Activated naive CD4-positive, alpha-beta T cell treated with Interleukin-2 at 50 U/mL for 16 hours (primary cell): ENCODE measurements at places on chromosomes 1 and 21.
A peak's percentile ranks its signal among the peaks of the same experiment; 100 is the strongest.

GRCh38 chr1:154837034-154837671, 32.9 kb downstream of the KCNN3 start:
- DNase-seq = no peak

DNA sequence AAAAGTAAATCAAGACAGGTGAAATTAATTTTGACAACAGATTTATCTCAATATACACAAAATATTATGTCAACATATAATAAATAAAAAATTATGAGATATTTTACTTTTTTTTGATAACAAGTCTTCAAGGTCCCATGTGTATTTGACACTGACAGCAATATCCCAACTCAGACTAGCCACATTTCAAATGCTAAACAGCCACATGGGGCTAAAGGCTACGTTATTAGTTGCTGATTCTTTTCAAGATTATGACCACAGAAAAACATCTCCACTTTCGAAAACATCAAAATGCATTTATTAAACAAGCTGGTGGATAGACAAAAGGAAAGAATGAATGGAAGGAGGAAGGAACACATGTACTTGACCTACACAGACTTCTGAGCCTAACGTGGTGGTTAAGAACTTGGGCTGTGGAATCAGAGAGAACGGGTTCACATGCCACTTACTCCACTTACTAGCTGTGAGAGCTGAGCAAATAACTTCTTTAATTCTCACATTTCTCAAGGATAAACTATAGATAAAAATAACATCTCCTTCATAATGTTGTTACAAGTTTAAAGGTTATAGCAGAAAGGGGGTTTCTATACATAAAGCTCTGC, 13.4 kb downstream of the PTPN14 start:
- DNase-seq = no peak

GRCh38 chr1:207429963-207430362, 24.2 kb upstream of the CR2 start:
- no peak for DNase-seq

- DNase-seq = no peak
These were observed 6.0 kb downstream of the S100A9 start for GRCh38 chr1:153363641-153364040.

DNA sequence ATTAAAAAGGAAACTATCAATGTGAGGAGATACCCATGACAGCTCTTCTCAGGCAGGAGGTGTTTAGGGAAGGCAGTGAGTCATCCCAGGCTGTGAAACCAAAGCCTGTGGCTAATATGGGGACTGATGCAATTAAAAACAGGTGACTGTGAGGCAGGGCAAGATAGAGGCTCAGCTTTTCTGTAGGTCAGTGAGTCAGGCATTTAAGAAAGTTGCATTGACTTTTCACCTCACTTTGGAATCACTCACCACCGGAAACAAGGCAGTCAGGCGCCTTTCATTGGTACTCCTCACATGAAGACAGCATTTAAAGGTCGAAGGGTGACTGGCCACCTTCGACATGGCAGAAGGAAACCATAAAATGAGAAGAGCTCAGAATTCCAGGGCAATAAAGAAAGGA, 54.5 kb downstream of the PAPPA2 start:
- DNase-seq = no peak

DNA sequence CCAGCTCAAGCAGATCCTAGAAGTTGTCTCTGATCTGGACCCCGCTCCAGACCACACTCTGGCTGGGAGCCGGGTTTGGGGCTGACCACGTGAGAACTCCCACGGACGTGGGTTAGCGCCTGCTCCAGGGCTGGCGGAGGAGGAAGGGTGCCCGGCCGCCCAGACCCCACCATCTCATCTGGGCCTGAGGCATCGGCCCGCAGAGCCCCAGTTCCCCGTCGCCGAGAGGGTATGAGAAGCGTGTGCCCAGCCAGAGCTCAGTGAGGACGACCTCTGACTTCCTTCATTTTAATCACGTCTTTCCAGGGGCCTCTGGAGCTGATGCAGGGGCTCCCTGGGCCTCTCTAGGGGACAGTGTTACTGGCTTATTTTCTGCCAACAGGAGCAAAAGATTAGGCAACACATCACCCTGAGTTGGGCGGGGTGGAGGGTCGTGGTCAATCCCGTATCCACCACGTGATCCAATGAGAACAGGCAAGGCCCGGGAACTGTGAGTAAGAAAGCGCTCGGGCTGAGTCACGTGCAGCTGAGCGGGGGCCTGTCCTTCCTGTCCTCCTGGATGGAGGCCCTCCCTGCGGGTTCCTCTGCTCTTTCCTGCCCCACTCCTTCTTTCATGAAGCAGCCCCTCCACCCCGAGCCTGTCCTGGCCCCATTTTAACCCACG, 81.1 kb downstream of the SIK1 start:
- DNase-seq = peak; percentile 9

DNA sequence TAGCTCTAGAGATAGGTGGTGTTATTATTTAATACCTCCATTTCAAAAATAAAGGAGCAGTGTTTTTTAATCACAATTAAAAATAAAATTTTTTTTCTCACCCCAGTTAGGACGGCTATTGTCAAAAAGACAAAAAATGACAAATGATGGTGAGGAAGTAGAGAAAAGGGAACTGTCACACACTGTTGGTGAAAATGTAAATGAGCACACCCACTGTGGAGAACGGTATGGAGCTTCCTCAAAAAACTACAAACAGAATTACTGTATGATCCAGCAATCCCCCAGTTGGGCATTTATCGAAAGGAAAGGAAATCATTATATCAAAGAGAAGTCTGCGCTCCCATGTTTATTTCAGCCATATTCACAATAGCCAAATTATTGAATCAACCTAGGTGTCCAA, 148.7 kb upstream of the NR5A2 start:
- no peak for DNase-seq

DNA sequence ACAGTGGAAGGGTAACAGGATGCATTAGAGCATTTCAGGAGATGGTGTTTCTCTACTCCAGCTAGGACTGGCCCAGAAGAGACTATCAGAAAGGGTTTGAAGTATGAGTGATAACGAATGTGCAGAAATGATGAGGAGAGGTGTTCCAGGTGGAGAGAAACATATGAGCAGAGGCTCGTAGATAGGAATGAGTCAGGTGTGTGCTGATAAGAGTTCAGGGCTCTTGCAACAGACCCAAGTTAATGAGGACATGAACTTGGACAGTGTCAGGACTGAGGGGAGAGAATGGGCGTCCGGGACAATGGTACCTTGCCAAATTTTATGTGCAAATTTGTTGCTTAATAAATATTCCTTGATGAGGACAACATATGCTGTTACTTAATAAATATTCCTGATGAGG, 183.9 kb upstream of the NFIA start:
- DNase-seq = no peak

DNA sequence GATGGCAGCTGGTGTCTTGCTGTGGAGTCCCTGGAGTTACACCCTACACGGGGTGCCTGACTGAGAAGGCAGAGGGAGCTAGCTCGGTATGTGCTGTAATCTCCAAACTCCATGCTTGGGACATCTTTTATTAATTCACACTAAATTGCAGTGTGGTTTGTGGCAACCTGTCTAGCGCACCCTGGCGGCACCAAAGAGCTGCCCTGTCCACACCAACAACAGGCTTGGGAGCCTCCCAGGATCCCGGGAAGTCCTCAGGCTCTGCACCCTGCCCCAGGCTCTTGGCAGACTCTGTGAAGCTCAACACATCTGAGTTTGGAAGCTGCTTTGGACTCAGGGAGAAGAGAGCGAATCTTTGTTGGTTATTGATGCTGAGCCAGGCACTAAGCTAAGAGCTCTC, 138.9 kb downstream of the IGSF21 start:
- DNase-seq = no peak

GRCh38 chr1:42690477-42691156, 8.4 kb downstream of the YBX1 start:
- no peak for DNase-seq

- peak; percentile 17 for DNase-seq
These were observed 56.8 kb downstream of the GLIS1 start for GRCh38 chr1:53681977-53682685.

DNA sequence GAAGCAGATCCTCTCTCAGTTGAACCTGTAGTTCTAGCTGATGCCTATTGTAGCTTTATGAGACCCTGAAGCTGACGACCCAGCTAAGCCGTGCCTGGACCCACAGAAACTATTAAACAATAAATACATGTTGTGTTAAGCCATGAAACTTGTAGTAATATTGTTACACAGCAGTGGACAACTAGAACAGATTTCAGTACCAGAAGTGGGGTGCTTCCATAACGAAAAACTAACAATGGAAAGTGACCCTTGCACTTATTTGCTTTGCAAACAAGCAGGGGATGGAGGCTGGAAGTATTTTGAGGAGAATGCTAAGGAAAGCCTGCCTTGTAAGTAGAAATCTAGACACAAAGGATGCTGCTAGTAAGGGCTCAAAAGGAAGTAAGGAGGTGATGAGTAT, 18.1 kb upstream of the HEATR1 start:
- no peak for DNase-seq

DNA sequence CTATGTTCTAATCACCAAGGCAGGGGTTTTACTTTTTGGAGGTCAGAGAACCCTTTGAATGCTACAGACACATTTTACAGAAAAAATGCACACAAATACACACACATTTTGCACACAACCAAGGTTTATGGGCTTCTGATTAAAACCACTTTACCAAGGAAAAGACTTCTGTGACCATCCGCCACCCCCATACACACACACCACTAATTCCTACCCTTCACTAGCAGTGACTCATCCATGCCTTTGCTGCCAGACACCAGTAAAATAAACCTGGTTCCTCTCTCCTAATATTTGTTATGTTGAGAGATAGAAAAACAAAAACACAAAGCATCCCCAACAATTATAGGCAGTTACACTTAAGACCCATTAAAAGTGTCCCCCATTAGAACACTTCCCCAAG, 12.9 kb downstream of the PIGM start:
- no peak for DNase-seq

DNA sequence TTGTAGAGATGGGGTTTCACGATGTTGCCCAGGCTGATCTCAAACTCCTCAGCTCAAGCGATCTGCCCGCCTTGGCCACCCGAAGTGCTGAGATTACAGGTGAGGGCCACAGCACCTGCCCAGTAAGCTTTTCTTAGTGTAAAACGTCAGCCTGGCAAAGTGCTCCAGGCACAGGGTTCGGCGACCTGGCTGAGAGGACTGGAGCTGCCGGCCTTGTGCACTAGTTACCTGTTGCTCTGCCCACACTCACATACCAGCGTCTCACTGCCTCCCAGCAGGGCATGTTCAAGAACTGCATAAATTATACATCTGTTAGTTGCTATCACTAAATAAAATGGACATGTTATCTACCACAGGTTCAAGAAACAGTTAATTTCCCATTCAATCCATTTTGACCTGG, 55.2 kb downstream of the DEGS1 start:
- no peak for DNase-seq

- no peak for DNase-seq
These were observed 24.0 kb upstream of the CCDC181 start for GRCh38 chr1:169451218-169451824.

- DNase-seq = no peak
These were observed 39.1 kb downstream of the IFI44 start for GRCh38 chr1:78688697-78689096.

DNA sequence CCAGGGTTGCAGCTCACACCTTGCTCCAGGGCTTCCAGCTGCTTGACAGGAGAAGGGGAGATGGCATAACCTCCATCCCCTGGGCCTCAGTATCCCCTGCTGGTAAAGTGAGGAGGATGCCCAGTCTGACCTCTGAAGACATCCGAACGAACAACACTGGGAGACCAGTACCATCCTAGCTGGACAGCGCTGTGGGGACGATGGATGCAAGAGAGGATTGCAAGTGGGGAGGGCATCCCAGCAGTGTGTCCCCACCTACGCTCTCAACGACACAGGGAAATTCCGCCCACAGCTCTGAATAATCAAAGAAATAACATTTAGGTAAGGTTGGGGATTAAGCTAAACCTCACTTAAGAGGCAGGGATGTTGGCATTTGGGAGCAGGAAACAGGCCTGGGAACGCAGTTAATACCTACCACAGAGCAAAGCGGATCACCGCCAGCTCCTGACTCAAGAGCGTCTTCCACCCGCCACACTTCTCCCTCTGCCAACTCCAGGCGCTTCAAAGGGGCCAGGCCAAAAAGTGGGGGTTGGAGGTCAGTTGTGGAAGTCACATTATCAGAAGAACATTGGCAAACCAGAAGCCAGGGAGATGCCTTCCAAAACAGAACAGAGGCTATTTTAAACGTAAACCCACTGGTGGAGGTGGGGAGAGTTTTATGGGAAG, 47.6 kb downstream of the SSBP3 start:
- DNase-seq = no peak

GRCh38 chr1:50473513-50473912, 50.3 kb upstream of the DMRTA2 start:
- no peak for DNase-seq

GRCh38 chr1:63724375-63724899, 49.4 kb upstream of the ROR1 start:
- no peak for DNase-seq

GRCh38 chr1:94411237-94411636, 7.0 kb upstream of the ABCD3 start:
- no peak for DNase-seq

DNA sequence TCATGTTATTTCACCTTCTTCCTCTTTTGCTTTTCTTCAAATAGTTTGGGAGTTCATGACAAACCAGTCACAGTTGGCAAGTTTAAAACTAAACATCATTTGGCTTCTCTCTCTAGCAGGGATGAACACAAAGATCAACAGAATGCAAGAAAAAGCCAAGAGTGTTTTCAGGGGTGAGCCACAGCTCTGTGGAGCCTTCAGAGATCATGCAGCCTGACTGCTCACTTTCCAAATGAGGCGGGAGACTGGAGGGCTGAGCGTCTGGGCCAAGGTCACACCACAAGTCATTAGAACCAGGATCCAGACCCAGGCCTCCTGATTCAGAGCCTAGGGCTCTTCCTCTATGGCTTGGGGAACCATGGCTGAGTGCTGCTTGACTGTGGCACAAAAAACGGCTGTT, 2.7 kb downstream of the DPT start:
- DNase-seq = no peak

- DNase-seq = no peak
These were observed at the start of gene LMOD1 for GRCh38 chr1:201946224-201946908. Gene LMOD1, minus strand, starts transcription at chr1:201946548. Its CDS starts 208 bp downstream, at chr1:201946340.

DNA sequence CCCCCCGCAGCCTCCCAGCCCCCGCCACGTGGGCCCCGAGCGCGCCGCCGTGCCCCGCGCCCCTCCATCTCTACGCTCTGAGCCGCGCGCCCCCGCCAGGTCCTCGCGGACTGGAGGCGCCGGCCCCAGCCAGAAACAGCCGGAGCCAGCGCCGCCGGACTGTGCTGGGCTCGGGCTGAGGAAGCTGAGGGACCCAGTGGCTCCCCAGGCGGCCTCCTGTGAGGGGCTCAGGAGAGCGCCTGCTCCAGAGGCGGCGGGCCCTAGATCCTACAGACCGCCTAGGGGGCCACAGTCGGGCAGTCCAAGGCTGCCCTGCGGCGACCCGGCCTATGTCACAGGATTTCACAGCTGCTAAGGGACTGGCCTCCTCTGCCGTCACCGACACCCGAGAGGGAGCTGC, 82.1 kb downstream of the NENF start:
- no peak for DNase-seq
